ENCODE measurements at places on chromosomes 3 and 15.

GRCh38 chr15:50128266-50128665, 9.2 kb upstream of the ATP8B4 start:
- no peak for DNase-seq

- no peak for DNase-seq
Observed at GRCh38 chr3:127590282-127590592, 296 bp downstream of the TPRA1 start.

DNA sequence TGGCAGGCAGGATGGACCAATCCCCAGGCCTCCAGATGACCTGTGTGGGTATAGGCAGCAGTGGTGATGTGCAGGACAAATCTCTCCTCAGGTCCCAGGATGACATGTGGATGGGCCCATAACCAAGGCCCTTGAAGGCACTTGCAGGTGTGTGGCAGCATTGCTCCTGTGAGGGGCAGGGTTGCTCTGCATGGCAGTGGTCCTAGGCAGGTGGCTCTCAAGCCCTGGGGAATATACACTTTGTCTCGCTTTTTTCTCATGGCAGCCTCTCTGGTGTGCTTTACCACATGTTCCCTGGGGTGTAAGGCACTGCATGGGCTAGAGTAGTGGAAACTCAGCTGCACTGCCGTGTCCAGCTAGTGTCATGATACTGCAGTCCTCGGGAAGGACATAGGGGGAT, 503.6 kb downstream of the UNC13C start:
- DNase-seq, result no peak

DNA sequence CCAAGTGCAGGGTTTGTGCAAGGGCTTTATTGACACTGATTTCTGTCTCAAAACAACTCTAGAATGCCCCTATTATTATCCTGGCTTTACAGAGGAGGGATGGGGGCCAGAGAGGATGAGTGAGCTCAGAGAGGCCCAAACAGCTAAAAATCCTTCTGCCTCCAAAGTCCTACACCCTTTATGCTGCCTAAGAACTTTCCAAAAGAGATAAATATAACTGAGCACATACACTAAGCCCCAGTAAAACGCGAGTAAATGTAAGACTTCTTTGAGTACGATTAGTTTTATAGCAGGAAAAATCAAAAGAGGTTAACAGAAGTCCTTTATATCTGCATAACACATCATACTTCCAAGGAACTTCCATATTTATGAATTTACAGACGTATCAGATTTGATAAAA, 149.1 kb downstream of the CTNNB1 start:
- DNase-seq, result no peak

DNA sequence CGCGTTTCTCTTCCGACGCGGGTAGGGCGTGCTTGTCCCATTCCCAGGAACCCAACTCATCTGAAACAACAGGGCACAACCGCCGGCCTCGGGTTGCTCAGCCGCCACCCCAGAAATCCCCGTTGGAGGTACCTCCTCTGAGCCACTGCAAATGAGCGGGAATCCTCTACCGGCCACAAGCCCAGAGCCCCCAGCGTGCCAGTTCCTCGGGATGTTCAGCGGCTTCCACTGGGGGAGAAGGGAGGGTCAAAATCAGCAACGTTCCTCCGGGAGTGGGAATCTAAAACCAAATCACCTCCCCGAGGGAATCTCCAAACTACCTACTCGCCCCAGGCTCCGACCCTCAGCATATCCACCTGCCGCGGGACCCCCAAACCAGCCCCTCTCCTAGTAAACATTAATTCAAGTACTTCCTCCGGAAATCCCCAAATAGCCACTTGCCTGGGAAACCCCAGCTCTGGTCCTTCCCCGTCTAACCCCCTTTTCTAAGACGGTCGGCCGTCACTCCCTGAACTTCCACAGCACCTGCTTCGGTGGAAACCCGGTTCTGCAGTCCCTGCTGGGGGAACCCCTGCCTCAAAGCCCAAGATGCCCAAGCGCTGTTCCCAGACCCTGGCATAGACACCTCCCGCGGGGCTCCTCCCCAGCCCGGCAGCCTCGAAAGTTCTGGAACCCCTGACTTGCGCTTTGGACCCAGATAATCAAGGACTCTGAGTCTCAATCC, 887 bp downstream of the OXTR start:
- DNase-seq, result no peak

DNA sequence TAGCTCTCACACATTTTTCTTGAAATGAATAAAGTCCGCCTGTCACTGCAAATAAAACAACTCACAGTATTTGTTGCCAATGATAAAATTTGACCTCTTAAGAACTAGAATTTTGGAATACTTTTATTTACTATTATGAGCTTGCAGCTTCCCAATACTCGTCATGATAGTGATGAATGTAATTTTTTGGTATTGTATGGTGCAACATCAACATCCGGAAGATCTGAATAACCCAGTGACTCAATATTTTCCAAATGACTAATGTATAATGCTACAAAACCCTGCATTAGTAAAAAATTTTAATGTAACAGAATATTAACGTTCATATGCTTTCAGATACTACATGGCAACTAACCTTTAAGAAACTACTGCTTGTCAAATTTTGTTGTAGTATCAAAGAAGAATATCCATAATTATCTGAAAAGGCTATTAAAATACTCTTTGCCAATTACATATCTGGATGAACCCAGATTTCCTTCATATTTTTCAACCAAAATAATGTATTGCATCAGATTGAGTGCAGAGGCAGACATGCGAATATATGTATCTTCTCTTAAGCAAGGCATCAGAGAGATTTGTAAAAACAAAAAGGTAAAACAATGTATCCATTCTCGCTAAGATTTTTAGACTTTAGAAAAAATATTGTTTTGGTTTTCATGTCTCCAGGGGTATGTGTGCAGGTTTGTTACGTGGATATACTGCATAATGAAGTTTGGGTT, 95.3 kb downstream of the IGF2BP2 start:
- no peak for DNase-seq

DNA sequence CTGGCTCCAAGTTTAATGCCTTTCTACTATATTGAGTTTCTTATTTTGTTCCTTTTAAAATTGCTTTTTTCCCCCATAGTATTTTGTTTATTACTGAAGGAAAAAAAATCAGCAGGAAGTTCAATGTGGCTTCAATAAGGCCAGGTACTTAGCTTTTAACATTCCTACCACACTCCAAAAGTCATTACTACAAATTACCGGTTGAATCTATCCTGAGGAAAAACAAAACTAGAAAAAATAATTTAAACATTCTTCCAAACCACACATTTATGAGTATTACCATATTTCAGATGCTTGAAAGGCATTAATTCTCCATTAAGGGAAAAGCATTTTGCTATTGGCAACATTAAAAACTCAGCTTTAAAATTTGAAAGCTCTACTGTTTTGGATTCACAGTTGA, 20.2 kb upstream of the TNFSF10 start:
- DNase-seq, result no peak

DNA sequence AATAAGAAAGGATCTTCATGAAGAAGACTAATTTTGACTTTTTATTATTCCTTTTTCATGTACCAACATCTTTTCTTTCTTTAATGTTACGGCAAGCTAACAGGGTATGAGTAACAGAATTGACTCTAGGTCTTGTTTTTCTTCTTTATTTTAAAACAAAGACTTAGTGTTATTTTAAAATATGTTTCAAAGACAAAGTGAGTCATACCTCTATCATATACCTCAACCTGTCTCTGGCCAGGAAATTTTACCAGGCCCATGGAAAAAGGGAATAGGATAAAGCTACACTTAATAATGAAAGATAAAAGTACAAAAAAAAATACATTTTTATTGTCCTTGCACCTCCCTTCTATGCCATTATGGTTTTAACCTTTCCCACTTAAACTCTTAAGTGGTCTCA, 57.4 kb downstream of the ZNF148 start:
- no peak for DNase-seq

DNA sequence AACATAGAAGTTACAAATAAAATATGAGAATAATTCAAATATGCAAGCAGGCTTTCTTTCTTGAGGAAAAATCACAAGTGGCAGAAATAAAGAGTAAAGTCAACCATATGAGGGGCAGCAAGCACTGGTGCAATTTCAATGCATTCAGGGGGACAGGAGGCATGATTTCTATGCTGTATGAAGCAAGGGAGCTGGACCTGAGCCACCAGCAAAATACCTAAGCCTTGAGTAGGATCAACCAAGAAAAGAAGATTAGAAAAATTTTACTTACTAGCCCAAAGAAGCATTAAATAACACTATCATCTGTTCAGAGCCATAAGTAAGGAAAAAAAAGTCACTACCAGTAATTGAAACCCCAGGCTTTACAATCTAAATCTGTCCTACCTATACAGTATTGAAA, 6.3 kb downstream of the ADGRG7 start:
- DNase-seq, result no peak

GRCh38 chr3:67587811-67588210, 66.6 kb downstream of the SUCLG2 start:
- DNase-seq, result no peak

DNA sequence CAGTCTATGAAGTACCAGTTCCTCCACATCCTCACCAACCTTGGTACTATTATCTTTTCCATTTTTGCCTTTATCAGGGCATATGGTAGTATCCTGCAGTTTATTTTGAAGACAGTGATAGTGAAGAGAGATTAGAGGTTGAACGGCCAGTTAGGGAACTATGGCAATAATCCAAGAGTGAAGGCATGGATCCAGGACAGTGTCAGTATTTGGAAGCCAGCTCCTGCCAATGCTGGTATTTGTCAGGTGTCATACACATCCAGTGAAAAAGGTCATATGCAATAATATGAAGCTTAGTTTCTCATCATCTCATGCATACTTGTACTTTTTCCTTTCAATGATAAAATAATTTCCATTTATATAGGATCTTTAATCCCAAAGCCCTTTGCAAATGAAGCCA, 56.8 kb upstream of the KCNMB2 start:
- no peak for DNase-seq

DNA sequence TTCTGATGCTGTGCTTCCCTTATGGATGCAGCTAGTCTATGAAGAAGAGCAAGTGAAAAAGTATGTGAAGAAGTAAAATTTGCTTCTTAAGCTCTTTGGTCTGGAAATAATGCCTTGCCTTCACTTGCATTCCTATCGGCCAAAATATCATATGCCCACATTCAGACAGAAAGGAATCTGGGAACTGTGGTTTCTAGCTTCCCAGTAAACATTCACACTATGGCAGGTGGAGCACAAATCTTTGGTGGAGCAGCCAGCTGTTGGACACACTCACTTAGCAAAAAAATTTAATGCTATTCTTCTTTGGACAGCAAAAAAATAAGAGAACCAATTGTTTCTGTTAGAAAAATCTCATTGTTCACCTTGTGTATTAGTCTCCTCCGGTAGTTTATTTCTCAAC, 12.3 kb upstream of the COL6A6 start:
- DNase-seq, result no peak

DNA sequence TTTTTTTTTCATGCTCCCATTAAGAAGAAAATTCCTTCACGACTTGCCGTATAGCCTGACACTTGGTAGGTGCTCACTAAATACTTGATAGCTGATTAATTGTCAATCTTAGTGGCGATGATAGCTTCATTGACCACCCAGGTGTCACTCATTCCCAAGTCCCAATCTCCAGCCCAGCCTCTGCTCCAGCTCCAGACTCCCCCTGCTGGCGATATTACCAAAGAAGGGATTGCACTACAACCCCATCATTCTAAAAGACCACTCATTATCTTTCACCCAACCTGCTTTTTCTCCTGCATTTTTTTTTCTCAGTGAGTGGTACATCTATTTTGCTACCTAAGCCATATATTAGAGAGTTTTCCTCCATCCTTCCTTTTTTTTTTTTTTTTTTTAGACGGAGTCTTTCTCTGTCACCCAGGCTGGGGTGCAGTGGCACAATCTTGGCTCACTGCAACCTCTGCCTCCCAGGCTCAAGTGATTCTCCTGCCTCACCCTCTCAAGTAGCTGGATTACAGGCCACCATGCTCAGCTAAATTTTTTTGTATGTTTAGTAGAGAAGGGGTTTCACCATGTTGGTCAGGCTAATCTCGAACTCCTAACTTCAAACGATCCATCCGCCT, 19.5 kb upstream of the COMMD2 start:
- DNase-seq, result no peak

- no peak for DNase-seq
Observed at GRCh38 chr3:128730471-128730870, 4.5 kb downstream of the RAB7A start.

DNA sequence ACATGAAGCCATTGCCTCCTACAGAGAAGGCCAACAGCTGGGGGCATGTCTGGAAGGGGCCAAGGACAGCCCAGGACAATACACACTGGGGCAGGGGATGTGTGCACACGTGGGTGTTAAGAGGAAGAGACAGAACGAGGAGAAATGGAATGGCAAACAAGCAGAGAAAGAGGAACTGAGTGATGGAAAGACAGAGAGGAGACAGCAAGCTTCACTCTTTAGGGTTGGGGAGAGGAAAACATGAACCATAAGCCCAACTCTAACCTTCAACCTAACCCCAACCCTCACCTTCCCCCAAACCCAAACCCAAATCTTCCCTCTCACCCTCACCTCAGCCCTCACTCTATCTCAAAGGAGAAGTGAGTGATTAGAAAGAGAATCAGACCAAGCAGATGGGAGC, 11.9 kb upstream of the PARL start:
- DNase-seq, result no peak

GRCh38 chr15:71008250-71008870, 106.9 kb upstream of the THSD4 start:
- DNase-seq, result no peak

DNA sequence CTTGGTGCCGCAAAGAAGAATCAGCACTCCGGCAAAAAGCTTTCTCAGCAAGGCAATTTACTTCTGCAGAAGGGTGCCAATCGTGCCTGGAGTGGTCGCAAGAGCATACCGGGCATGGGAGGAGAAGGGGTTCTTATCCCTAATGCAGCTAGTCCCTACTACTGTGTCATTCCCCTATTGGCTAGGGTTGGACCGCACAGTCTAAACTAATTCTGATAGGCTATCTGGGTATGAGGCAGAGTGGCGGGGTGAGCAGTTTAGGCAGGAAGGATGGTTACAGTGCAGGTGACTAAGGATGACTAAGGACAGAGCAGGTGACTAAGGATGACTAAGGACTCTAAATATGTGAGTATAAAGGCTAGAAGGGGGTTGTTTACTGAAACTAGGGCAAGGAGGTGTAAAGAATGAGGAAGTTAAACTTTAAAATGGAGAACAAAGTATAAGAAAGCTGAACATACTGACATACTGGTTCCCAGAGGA, 52.9 kb downstream of the PGBD4 start:
- no peak for DNase-seq

GRCh38 chr3:70120357-70120966, 120.9 kb downstream of the SAMMSON start:
- no peak for DNase-seq

DNA sequence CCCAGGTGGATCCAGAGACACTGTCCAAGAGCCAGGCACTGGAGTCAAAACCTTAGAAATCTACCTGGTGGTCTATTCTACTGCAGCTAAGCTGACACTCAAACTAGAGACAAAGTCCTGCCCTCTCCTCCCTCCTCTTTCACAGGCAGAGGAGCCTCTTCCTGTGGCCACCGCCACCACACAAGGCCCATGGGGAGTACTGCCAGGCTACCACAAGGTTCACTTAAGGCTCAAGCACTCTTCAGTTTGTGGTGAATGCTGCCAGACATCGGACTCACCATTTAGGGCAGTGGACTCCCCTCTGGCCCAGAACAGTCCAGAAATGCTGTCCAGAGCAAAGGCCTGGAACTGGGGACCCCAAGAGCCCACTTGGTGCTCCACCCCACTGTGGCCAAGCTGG, 160.9 kb downstream of the ADAMTS17 start:
- DNase-seq, result no peak

Data from activated T-helper 1 cell treated with anti-CD3 and anti-CD28 coated beads, Interleukin-2, amount 50 U/mL, for 16 hours (primary cell).